CD4-positive, CD25-positive, alpha-beta regulatory T cell (primary cell): ENCODE measurements at places on chromosomes 6 and 20. TPM values are rescaled to one million over a fixed set of nuclear protein-coding genes. Genes with fewer than 3 reads are reported as not detected.

- no peaks in the 10 kb centered on the region for H3K27me3 ChIP-seq
- no peak for DNase-seq
- H3K27ac ChIP-seq, result no peak overlapping the region
Observed at GRCh38 chr6:148827416-148828045, 80.7 kb downstream of the UST start.

GRCh38 chr6:115717062-115717461 lies 343.6 kb downstream of the FRK start:
- no peaks in the 10 kb centered on the region for H3K36me3 ChIP-seq
- H3K27me3 ChIP-seq, result no peaks in the 10 kb centered on the region
- H3K27ac ChIP-seq, result no peak overlapping the region

GRCh38 chr6:24219670-24220069 lies 93.7 kb downstream of the NRSN1 start:
- no peaks in the 10 kb centered on the region for H3K36me3 ChIP-seq
- H3K27me3 ChIP-seq, result no peaks in the 10 kb centered on the region
- H3K4me3 ChIP-seq, result no peak overlapping the region
- no peaks in the 10 kb centered on the region for H3K4me1 ChIP-seq
- no peak for DNase-seq

GRCh38 chr20:2742934-2743559 lies 50.5 kb downstream of the EBF4 start:
- no peak overlapping the region for H3K4me3 ChIP-seq
- DNase-seq, result peak; percentile 74
- peaks cover 29% of the 10 kb centered on the region for H3K4me1 ChIP-seq

- no peak for DNase-seq
- no peak overlapping the region for H3K27ac ChIP-seq
- no peaks in the 10 kb centered on the region for H3K4me1 ChIP-seq
- no peak overlapping the region for H3K4me3 ChIP-seq
Observed at GRCh38 chr6:112409311-112409710, 62.2 kb downstream of the RFPL4B start.

DNA sequence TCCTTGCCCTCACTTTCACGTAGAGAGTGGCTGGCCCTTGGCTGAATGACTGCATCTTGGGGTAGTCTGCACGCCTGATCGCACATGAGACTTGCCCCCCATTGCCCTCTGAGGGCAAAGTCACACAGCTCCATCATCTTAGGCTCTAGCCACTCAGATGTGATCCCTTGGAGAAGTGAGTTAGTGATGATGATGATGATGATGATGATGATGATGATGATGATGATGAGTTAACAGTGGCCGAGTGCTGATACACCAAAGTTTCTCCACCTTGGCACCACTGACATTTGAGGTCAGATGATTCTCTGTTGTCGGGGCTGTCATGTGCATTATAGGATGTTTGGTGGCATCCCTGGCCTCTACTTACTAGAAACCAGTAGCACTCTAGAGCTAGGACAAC lies 84.0 kb downstream of the PREX1 start:
- no peak overlapping the region for H3K4me3 ChIP-seq
- H3K4me1 ChIP-seq, result peaks cover 35% of the 10 kb centered on the region
- H3K27ac ChIP-seq, result no peak overlapping the region

DNA sequence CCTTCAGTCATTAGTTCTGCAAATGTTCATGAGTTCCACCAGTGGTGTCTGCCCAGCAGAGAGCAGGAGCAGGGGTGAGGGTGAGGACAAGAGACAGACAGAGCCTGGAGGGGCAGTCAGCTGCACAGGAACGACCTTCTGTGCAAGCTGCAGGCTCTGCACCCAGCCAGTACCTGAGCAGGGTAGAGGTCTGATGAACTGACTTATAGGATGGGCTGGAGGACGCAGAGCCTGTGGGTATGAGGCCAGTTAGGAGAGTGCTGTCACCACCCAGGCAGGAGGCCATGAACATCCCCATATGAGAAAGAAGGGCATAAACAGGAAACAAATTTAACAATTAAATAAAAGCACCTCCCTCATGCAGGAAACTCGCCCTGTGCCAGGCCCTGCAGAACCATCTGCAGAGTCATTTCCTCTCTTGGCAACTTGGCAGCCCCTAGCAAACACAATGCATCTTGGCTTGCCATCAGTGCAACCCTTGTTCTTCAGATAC lies 17.9 kb downstream of the C6orf15 start:
- H3K4me1 ChIP-seq, result peaks cover 40% of the 10 kb centered on the region
- no peaks in the 10 kb centered on the region for H3K27me3 ChIP-seq
- no peaks in the 10 kb centered on the region for H3K36me3 ChIP-seq
- peak overlapping the region; percentile 47 for H3K4me3 ChIP-seq
- peak overlapping the region; percentile 44 for H3K27ac ChIP-seq
- no peak for DNase-seq

DNA sequence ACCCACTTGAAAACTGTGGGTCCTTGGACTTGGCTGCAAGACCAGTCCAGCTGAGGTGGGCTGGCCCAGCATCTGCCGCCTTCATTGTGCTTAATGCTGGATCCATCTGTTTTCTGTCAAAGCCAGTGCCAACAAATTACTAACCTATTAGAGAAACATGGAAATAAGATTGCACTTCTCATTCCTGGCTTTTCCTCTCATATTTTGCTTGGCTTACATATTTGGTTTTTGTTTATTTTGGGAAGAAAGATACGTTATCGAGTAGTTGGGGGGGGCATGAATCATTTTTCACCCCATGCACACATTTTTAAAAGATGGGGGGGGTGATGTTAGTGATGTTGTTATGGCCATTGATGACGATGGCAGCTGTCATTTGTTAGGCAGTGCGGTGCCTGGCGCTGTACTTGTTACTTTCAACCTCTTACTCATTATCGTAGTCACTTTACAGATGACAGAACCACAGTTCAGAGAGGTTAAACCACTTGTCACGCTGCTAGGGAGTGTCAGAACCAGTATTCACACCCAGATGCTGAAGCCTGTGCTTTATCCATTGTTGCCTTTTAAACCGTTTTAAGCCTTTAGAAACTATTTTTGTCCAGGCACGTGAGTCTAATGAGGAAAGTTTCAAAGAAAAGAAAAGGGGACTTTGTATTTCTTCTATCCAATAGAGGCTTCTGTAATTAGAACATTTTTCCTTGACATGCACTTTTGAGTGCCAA lies 180.0 kb downstream of the TMEM242 start:
- no peaks in the 10 kb centered on the region for H3K27me3 ChIP-seq
- H3K4me3 ChIP-seq, result no peak overlapping the region
- DNase-seq, result no peak
- no peak overlapping the region for H3K27ac ChIP-seq

DNA sequence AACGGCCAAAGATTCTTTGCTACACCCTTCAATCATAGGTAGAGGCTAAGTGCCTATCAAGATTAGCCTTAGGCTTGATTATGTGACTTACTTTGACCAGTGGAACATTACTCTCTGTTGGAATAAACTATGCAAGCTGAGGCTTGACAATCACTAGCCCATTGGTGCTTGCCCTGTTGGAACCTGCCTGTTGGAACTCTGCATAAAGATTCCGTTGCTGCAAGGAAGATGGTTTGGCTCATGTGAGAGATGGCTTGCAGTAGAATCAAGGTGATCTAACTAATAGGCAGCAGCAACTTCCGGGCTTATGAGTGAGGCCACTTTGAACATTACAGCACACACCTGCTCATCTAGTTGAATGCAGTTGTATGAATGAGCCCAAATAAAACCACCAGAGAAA lies 227.7 kb upstream of the TSHZ2 start:
- peaks cover 3% of the 10 kb centered on the region for H3K27me3 ChIP-seq
- H3K4me3 ChIP-seq, result no peak overlapping the region
- DNase-seq, result no peak

GRCh38 chr20:12207875-12208274 lies 290.2 kb downstream of the BTBD3 start:
- H3K27me3 ChIP-seq, result no peaks in the 10 kb centered on the region
- H3K4me1 ChIP-seq, result no peaks in the 10 kb centered on the region
- no peak overlapping the region for H3K4me3 ChIP-seq
- H3K27ac ChIP-seq, result no peak overlapping the region

GRCh38 chr6:118252474-118252873 lies 295.6 kb upstream of the PLN start:
- no peaks in the 10 kb centered on the region for H3K36me3 ChIP-seq
- no peak overlapping the region for H3K4me3 ChIP-seq
- DNase-seq, result no peak
- peaks cover 3% of the 10 kb centered on the region for H3K27me3 ChIP-seq

GRCh38 chr6:93413190-93413589 lies 6.2 kb downstream of the EPHA7 start:
- H3K4me3 ChIP-seq, result no peak overlapping the region
- H3K27me3 ChIP-seq, result peaks cover 4% of the 10 kb centered on the region
- no peak for DNase-seq
- no peaks in the 10 kb centered on the region for H3K4me1 ChIP-seq
- no peaks in the 10 kb centered on the region for H3K36me3 ChIP-seq

- H3K4me1 ChIP-seq, result no peaks in the 10 kb centered on the region
- no peaks in the 10 kb centered on the region for H3K27me3 ChIP-seq
- H3K36me3 ChIP-seq, result no peaks in the 10 kb centered on the region
- H3K4me3 ChIP-seq, result no peak overlapping the region
- DNase-seq, result no peak
Observed at GRCh38 chr6:140029551-140029950, 655.1 kb upstream of the CITED2 start.

- no peak for DNase-seq
- H3K27ac ChIP-seq, result no peak overlapping the region
- peaks cover 5% of the 10 kb centered on the region for H3K4me1 ChIP-seq
- H3K36me3 ChIP-seq, result peaks cover 9% of the 10 kb centered on the region
- H3K4me3 ChIP-seq, result no peak overlapping the region
- no peaks in the 10 kb centered on the region for H3K27me3 ChIP-seq
Observed at GRCh38 chr6:130178692-130179091, 44.1 kb downstream of the SAMD3 start.

DNA sequence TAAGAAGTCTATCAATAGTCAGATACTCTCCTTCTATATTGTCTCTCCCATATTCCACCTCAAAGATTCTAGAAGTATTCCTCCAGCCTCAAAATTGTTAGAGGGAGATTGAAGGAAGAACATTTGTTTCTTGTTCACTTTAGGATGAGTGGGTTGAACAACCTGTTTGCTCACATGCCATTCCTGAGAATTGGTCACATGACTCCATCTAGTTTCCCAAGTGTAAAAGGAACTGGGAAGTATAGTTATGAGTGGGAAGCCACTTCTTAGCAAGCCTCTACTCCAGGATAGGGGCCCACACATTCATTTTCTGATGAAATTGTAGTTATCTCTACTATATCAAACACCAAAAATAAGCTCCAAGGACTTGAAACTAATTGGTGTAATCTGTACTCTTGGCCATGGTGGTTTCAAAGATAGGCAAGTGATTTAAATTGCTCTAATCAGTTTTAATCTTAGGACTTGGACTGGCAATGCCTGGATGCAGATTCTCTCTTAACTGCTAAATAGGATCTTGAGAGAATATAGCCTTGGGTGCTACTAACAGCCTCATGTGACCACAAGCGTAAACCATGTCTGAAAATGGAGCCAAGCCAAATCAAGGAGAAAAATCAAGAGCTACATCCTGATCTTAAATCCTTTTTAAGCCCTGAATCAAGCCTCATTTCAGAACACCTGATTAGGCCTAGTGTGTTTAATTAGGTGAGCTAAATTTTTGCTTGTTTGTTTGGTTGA lies 758.7 kb upstream of the MAN1A1 start:
- H3K4me3 ChIP-seq, result no peak overlapping the region
- H3K27ac ChIP-seq, result no peak overlapping the region

Gene MEP1A
- not detected for total RNA-seq

Gene CDKAL1
- total RNA-seq, result 28.3 TPM

Gene LKAAEAR1
- not detected for total RNA-seq

Gene NUP153
- 64.5 TPM for total RNA-seq

Gene DEFB116
- not detected for total RNA-seq

Gene TREM2
- total RNA-seq, result not detected

Gene BEND6
- not detected for total RNA-seq

Gene OLIG3
- total RNA-seq, result not detected

Gene CBLN4
- not detected for total RNA-seq
